ENCODE measurements at places on chromosomes 6 and 20.
A peak's percentile ranks its signal among the peaks of the same experiment; 100 is the strongest.

- no peak for DNase-seq
These were observed 4.5 kb downstream of the RPS21 start for GRCh38 chr20:62391165-62392076.

DNA sequence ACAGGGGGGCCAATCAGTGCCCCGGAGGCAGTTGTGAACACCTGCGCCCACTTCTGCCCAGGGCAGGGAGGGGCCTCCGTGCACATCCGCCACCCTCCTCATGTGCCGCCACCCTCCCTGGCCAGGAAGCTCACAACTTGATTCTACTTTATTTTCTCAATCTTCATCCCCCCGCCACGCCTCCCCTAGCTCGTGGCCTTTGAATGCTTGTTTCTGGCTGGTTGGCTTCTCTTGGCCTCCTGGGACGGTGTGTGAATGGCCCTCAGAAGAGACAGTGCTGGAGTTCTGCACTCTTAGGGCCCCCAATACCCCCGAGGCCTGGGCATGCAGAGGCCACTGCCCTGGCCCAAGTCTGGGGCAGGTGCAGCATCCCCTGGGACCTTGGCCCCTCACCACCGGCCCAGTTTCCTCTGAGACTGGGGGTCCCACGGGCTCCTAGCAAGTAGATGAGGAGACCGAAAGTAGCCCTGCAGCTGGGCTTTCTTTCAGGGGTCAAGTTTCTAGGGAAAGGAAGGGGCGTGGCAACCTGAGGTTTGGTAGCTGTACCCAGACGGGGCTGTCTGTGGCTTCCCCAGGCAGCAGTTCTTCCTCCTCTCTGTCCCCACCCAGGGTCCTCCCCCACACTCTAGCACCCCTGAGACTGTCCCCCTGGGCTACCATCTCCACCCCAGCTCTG, 1.3 kb downstream of the RGS19 start:
- peak; percentile 60 for DNase-seq

GRCh38 chr20:19528286-19529030, 229.6 kb upstream of the RIN2 start:
- no peak for DNase-seq

DNA sequence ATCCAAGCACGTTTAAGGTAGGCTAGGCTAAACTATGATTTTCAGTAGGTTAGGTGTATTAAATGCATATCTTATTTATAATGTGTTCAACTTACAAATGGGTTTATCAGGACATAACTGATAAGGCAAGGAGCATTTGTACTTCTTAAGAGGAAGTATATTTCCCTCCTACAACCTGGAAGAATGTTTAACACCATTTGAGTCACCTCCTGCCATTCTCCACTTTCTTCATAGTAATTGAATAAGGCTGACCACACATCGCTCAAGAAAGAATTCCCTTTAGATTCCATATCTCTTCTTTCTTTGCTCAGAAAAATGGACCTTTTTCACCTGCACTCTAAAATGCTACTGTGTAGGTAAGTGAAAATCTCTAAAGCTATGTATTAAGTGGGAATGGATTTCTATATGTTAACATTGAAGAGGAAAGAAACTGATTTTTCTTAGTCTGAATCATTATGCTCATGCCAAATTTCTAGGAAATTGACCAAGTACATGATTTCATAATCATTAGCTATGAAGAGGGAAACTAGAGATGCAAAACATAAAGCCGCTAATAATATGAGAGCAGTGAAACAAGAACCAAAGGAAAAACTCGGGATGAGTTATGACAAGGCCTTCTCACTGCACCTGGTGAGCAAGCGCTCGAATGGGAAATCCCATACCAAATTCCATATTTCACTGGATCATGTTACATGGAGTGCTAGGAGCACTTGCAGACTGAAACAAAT, 210.4 kb downstream of the ALDH8A1 start:
- no peak for DNase-seq

DNA sequence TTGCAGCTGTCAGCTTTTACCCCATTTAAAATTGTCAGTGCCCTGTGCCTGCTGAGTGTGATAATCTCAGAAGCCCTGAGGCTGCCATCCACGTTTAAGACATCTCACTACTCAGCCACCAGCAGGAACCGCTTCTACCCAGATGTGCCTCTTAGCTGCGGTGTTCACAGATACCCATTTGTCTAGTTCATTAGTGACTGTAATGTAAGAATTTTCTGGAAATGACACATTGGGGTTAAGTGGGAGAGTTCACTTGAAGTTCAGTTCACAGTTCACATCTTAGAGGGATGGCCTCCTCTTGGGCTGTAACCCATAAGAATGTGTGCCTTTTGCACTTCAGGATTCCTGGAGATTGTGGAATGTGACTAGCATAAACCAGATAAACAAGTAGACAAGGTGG, 477.7 kb downstream of the BTBD3 start:
- no peak for DNase-seq

- no peak for DNase-seq
These were observed 51.9 kb upstream of the MARCKS start for GRCh38 chr6:113805173-113805790.

GRCh38 chr6:154298297-154298696, 58.3 kb downstream of the IPCEF1 start:
- no peak for DNase-seq

DNA sequence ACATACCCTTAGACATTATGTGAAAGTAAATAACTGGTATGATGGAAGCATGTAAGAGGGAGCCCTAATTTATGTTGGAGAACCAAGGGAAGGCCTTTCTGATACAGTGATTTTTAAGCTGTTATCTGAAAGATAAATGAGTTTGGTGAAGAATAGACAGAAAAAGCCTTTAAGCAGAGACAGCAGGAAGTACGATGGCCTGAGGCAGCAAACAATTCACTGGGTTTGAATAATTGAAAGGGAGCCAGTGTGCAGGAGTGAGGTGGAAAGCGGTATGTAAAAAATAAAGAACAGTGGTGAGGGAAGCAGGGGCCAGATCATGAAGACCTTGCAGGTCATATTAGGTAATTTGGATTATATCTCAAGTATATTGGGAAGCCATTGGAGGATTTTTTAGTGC, 4.1 kb upstream of the RAB23 start:
- no peak for DNase-seq

- DNase-seq = no peak
These were observed 94.5 kb downstream of the BFSP1 start for GRCh38 chr20:17436664-17437063.

GRCh38 chr6:169225131-169225576, 28.5 kb downstream of the THBS2 start:
- DNase-seq = no peak

GRCh38 chr6:101826269-101826668, 432.8 kb downstream of the GRIK2 start:
- no peak for DNase-seq

DNA sequence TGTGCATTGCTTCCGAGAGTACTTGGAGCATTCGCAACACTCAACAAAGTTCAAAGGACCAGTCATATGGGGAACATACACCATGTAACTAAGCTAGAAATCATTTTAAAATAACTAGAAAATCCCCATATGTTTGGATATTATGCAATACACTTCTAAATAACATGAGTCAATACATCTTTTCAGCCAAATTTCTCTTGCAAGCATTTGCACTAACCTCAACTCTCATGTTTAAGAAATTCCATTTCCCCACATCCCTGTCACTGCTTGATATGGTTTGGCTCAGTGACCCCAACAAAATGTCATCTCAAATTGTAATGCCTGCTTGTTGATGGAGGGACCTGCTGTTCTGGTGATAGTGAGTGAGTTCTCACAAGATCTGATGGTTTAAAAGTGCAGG, 85.7 kb upstream of the CST7 start:
- DNase-seq = no peak

DNA sequence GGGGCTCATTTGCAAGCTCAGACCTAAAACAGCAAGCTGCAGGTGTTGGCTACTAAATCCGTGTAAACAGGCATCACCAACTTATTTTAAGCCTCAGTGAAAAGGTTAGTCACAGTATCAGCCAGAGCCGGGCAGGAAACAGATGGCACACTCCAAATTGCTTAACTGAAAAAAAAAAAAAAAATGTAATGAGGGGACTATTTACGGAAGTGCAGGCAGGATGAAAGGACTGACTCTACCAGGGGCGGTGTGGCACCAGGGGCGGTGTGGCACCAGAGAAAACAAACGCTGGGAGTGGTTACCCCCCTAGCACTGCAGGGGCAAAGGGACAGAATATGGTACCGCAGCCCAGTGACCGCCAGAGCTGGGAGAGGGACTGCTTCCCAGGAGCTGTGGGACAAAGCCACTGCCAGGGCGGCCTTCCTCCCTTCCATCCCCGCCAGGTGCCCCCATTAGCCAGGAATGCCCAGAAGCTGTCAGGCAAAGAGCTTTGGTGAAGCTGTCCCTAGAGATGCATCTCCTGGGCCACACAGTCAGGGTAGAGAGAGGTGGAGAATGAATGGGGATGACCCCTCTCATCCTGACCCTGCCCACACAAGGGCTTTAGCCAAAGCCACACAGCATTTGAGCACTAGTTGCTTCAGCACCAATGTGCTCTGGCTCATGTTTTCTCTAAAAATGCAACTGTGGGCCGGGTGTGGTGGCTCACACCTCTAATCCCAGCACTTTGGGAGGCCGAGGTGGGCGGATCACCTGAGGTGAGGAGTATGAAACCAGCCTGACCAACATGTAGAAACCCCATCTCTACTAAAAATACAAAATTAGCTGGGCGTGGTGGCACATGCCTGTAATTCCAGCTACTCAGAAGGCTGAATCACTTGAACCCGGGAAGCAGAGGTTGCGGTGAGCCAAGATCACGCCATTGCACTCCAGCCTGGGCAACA, 39.6 kb upstream of the GFOD1 start:
- peak; percentile 2 for DNase-seq

GRCh38 chr20:3733119-3733995, 872 bp downstream of the HSPA12B start:
- no peak for DNase-seq

DNA sequence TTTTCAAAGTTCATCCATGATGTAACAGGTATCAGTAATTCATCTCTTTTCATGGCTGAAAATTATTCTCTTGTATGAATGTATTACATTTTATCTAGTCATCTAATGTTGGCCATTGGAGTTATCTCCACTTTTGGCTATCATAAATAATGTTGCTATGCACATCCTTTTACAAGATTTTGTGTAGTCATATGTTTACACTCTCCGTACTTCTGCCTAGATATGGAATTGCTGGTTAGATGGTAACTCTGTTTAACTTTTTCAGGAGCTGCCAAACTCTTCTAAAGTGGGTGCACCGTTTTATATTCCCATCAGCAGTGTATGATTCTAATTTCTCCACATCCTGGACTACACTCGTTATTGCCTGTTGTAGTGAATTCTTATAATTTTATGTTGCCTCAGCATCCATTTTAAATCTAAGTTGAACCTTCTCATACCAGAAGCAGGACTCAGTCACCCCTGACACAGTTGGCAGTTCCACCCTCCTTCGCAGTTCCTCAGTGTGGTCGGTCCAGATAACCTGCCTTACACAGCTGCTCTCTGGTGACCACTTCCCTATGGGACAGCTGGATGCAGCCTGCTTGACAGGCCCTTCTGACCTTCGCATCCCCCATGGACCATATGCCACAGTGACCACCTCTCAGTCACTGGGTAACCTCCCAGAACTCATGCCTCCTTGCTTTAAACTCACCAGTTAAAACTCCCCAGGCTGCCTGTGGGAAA, 33.9 kb downstream of the KIZ start:
- no peak for DNase-seq

GRCh38 chr20:5039255-5039657, 37.9 kb upstream of the SLC23A2 start:
- DNase-seq = peak; percentile 37

DNA sequence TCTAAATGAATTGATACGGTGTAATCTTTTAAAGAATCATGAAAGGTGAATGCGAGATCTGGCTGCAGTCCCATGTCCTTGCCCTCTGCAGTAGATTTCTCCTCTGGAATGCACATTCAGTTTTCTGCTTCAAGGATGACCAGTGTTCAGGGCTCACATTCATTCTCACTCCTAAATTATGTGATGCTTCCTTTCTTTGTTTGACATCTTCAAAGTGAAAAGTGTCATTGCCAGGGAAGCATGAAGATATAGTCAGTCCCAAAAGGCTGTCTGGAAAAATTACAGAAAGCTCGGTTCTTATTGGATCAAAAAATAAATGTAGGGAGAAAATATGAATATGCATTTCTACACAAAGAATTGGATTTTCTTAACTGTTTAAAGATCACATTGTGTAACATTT, 395.6 kb downstream of the NKAIN2 start:
- DNase-seq = no peak

DNA sequence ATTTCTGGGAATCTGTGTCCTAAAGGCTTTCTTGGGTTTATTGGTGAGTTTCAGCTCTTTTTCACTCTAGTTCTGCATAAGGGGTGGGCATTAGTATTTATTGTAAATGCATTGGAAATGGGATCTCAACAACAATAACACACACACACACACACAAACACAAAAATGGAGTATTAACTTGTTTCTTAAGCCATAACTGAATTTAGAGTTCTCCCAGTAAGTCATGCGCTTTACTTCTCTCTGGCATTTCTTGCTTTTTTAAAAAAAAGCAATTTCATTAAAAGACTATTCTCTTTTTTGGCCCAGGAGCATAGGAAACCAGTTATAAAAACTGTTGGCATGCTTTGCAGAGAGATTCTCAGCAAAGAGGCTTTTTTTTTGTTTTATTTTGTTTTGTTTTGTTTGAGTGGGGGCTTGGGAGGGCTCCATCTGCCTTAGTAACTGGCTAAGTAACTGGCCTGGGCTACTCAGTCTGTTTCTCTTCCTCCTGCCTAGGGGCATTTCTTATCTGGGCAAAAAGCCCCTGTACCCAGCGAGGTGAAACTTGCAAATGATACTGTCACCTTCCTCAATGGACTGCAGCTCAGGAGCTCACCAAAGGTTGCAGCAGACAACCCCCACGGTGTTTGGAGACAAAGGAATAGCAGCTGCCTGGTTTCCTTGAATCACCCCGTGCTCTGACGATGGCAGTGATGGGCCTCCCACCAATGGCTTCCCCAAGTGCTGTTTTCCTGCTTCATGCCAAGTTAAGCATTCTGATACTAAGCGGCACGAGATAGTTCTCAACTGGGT, 128.5 kb downstream of the BCAS1 start:
- DNase-seq = no peak

- DNase-seq = no peak
These were observed 251.8 kb upstream of the CITED2 start for GRCh38 chr6:139625998-139626975.
